Activated T-helper 2 cell treated with anti-CD3 and anti-CD28 coated beads, Interferon-gamma antibody, Interleukin-2, Interleukin-4, amounts not matched to agents 10 μg/mL and 5 μg/mL and 100 μg/mL, durations not matched to agents 14 hours and 24 hours and 36 hours (primary cell): ENCODE measurements at places on chromosomes 3 and 15.

- peaks cover 5% of the 10 kb centered on the region for H3K27me3 ChIP-seq
- H3K4me1 ChIP-seq, result no peaks in the 10 kb centered on the region
- no peak for DNase-seq
- no peaks in the 10 kb centered on the region for H3K36me3 ChIP-seq
- H3K27ac ChIP-seq, result no peak overlapping the region
- no peak overlapping the region for H3K4me3 ChIP-seq
Observed at GRCh38 chr3:150235799-150236198, 172.3 kb upstream of the TSC22D2 start.

- H3K4me3 ChIP-seq, result no peak overlapping the region
- peaks cover 51% of the 10 kb centered on the region for H3K27me3 ChIP-seq
- H3K4me1 ChIP-seq, result no peaks in the 10 kb centered on the region
- no peak for DNase-seq
- no peak overlapping the region for H3K27ac ChIP-seq
Observed at GRCh38 chr15:34753236-34753894, 1.4 kb downstream of the GJD2 start.

DNA sequence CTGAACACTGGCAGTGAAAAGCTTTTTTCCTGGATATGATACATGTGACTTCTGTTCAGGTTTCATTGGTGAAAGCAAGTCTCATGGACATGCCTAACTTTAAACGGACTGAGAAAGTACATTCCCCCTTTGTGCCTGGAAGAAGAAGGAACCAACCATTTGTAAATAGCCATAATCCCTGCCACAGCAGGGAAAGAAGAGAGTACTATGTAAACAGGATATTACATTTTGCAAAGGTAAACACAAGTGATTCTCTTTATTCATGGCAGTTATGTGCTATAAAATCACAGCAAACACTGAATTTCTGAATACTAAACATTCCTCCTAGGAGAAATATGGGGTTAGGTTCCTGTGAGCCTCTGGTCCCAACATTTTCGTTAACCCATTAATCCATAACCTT, 46.8 kb downstream of the PRICKLE2 start:
- H3K27ac ChIP-seq, result no peak overlapping the region
- no peak overlapping the region for H3K4me3 ChIP-seq
- no peaks in the 10 kb centered on the region for H3K36me3 ChIP-seq
- H3K4me1 ChIP-seq, result no peaks in the 10 kb centered on the region

DNA sequence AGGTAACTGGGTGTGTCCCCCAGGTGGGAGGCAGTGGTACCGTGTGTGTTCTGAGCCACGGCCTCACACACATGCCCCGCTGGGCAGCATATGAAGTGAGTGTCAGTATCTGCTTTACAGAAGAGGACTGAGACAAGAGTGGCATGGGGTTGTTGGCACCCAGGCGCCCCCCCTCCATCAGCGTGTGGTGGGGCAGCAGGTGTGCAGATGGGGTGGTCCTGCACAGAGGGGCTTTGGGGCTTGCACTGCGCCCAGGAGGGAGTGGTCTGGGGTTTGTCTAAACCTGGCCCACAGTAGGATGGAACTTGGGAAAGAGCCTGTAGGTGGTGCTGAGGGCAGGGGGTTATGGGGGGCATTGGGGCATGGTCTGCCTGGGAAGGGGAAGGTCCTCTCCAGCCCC, 176.0 kb downstream of the APBA2 start:
- no peaks in the 10 kb centered on the region for H3K36me3 ChIP-seq
- H3K4me1 ChIP-seq, result peaks cover 4% of the 10 kb centered on the region
- no peak for DNase-seq
- H3K4me3 ChIP-seq, result no peak overlapping the region

DNA sequence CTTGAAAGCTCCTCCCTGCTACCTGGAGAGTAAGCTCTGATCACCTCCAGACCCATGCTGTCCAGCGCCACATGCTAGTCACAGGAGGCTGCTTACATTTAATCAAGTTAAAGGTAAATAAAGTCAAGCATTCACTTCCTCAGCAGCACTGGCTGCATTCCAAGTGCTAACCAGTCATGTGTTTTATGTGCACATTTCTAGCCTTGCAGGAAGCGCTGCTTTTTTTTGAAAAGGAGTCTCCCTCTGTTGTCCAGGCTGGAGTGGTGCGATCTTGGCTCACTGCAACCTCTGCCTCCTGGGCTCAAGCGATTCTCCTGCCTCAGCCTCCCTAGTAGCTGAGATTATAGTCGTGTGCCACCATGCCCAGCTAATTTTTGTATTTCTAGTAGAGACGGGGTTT, 279.2 kb downstream of the GABRG3 start:
- DNase-seq, result no peak
- H3K36me3 ChIP-seq, result no peaks in the 10 kb centered on the region
- H3K27me3 ChIP-seq, result no peaks in the 10 kb centered on the region
- no peak overlapping the region for H3K4me3 ChIP-seq
- H3K4me1 ChIP-seq, result no peaks in the 10 kb centered on the region
- no peak overlapping the region for H3K27ac ChIP-seq

DNA sequence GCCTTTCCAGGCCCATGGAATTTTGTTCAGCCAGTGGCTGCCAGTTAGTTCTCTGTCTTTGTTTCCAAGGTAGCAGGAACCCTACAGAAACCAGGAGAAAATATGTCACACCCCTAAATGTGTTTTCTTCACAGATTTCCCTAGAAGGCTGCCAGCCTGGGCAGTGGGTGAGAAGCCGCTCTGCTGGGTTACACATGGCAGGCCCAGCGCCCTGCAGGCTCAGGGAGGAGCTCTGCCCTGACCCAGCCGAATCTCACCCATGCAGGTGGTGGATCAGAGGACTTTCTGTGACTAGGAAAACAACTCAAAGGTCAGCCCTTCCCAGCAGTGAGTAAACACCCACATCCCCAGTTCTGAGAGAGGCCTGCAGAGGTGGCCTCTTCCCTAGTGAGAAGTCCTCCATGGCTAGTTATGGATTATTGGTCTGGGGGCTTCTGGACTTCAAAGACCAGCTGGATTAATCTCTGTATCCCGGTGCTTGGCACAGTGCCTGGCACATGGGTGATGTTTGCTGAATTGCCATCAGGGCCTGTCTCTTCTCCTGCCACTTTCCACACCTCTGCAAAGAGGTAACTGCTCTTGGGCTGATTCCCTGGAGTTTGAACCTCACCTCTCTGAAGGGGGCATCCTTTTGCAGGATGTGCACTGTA, 34.7 kb upstream of the BDH1 start:
- H3K36me3 ChIP-seq, result peaks cover 4% of the 10 kb centered on the region
- H3K27me3 ChIP-seq, result peaks cover 2% of the 10 kb centered on the region
- peak overlapping the region; percentile 90 for H3K27ac ChIP-seq
- peaks cover 40% of the 10 kb centered on the region for H3K4me1 ChIP-seq
- DNase-seq, result no peak
- no peak overlapping the region for H3K4me3 ChIP-seq

DNA sequence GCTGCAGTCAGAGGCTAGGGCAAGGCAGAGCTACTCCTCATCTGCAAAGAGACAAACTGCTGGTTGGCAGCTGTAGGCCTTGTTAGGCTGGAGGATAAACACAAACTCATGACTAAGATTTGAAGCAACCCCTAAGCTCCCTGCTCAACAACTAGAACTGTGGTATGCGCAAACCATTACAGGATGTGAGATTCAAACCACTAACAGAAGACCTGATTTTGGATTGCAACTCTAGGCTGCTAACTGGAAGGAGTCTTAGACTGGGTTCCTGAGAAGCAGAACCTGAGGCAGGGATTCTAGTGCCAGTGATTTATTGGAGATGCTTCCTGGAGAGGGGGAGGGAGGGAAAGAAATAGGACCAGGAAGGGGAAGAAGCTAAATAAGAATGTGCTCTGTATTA, 22.5 kb downstream of the CCR4 start:
- H3K27ac ChIP-seq, result peak overlapping the region; percentile 28
- H3K36me3 ChIP-seq, result peaks cover 70% of the 10 kb centered on the region
- H3K27me3 ChIP-seq, result no peaks in the 10 kb centered on the region
- no peak overlapping the region for H3K4me3 ChIP-seq

GRCh38 chr15:89502867-89503595, 6.6 kb upstream of the RHCG start:
- H3K4me1 ChIP-seq, result no peaks in the 10 kb centered on the region
- no peak overlapping the region for H3K27ac ChIP-seq
- DNase-seq, result no peak
- H3K27me3 ChIP-seq, result peaks cover 12% of the 10 kb centered on the region

- no peak overlapping the region for H3K4me3 ChIP-seq
- H3K27ac ChIP-seq, result peak overlapping the region; percentile 60
- H3K36me3 ChIP-seq, result peaks cover 79% of the 10 kb centered on the region
- no peaks in the 10 kb centered on the region for H3K27me3 ChIP-seq
Observed at GRCh38 chr3:105700575-105700974, 168.2 kb downstream of the CBLB start.

DNA sequence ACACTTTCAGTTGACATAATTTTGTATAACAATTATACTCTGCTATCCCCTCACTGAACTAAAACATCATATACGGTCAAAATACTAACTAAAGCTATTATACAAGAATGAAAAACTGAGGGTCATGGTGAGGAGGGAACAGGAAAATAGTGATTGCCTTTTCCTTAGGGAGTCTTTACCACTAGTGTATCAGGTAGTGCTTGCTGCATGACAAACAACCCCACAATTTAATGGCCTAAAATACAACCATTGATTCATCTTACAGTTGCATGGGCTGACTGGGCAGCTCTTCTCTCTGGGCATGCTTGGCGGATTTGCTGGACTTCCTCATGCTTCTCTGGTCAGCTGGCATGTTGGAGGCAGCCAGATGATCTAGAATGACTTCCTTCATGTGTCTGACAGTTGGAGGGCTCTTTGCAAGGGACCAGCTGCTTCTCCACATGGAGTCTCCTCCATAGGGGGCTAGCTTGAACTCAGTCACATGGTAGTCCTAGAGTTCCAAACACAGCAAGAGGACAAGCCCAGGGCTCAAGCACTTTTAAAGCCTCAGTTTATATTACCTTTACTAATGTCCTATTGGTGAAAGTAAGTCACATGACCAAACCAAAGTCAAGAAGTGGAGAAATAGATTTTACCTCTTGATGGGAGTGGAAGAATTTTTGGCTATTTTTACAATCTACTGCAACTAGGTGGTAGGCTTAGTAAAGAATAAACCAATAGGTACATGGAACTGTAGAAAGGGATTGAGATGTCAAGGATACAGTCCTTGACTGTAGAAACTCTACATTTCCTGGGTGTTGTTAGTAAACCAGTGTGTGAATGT, 18.8 kb downstream of the THAP10 start:
- H3K4me3 ChIP-seq, result no peak overlapping the region
- peaks cover 15% of the 10 kb centered on the region for H3K27me3 ChIP-seq
- no peaks in the 10 kb centered on the region for H3K36me3 ChIP-seq
- no peak for DNase-seq
- no peaks in the 10 kb centered on the region for H3K4me1 ChIP-seq

- no peaks in the 10 kb centered on the region for H3K27me3 ChIP-seq
- H3K36me3 ChIP-seq, result no peaks in the 10 kb centered on the region
- H3K4me1 ChIP-seq, result no peaks in the 10 kb centered on the region
Observed at GRCh38 chr3:192277477-192277876, 449.9 kb downstream of the FGF12 start.

DNA sequence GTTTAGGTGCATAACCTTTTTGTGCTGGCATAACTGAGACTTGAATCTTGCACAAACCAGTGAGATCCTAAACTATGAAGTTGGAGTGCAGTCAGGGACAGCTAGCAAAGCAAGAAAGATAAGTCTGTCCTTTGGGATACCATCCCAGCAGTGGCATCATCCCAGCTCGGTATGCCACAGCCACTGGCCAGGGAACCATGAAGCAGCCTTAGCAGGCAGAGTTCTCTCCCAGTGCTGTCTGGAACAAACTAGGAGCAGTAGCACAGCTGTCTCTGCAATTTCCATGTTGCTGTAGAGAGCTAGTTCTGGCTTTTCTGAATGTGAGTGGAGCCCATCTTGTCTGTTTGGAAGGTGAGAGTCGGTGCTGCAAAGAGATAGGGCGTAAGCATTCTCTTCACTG, 130.3 kb downstream of the DTWD1 start:
- no peak overlapping the region for H3K27ac ChIP-seq
- no peak overlapping the region for H3K4me3 ChIP-seq
- H3K36me3 ChIP-seq, result no peaks in the 10 kb centered on the region
- no peak for DNase-seq
- no peaks in the 10 kb centered on the region for H3K4me1 ChIP-seq
- H3K27me3 ChIP-seq, result peaks cover 9% of the 10 kb centered on the region
